ENCODE measurements at places on chromosomes 7 and 10.
A peak's percentile ranks its signal among the peaks of the same experiment; 100 is the strongest.

DNA sequence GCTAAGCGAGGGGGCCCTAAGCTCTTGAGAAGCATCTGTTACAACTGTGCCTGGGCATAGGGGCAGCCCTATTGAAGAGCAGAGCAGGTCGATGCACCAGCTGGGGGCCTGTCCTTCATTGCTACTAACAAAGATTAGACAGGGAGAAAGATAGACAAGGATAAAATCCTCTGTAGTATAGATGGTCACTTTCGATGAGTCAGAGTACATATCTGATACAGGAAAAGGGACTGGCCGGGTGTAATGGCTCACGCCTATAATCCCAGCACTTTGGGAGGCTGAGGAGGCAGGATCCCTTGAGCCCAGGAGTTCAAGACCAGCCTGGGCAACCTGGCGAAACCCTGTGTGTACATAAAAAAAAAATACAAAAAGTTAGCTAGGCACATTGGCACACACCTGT lies 13.6 kb downstream of the OPTN start:
- DNase-seq = no peak

DNA sequence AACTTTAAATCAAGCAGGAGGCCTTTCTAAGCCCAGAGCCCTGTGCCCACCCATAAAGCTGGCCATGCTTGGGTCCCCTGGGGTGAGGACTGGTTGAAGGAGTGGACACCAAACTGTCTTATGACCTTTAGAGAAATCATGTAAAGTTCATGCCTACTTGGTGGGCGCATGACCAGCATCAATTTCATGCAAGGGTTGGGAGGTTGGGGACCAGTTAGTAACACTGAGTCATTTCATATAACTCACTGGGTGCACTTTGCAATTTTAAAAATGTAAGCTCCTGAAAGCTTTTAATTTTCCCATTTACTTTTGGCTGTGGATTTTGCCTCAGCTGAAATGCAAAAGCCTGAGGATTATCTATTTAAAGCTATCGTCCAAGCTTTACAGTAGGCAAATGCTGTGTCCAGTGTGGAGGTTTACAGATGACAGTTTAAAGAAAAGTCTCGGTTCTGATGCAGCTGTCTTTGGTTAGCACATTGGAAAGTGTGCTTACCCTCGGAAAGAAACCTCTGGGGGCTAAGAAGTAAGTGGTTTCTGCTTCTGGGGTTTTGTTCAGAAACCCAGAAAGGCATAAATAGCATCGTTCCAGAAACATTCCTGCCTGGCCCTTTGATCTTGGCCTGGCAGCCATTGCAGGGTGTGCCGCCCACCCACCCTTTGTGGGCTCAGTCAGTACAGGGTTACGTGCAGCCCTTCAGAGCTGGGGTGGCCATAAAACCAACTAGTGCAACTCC lies 48.8 kb upstream of the CHST15 start:
- DNase-seq = no peak

- peak; percentile 54 for DNase-seq
Observed at GRCh38 chr7:139777133-139777891, 486 bp downstream of the HIPK2 start.

DNA sequence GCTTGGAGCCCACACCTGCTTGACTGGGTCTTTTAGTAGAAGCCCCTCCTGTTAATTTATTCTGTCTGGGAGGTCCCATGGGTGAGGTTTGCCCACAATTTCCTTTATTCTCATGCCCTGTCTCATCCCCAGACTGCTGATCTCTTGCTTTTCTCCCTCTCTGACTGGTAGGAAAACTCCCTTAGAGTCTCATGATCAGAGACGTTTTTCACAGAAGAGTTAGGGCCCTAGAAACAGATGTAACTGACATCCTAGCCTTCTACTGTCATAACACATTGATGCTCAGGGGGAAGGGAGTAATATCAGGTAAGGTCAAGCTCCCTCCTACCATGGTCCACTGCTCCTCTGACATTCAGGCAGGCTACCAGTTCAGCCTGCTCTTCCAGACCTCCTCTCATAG lies 43.7 kb upstream of the WASL start:
- no peak for DNase-seq

GRCh38 chr10:121516093-121516865 lies 82.0 kb downstream of the FGFR2 start:
- DNase-seq = no peak

- no peak for DNase-seq
Observed at GRCh38 chr7:76293407-76293901, 9.0 kb upstream of the HSPB1 start.

DNA sequence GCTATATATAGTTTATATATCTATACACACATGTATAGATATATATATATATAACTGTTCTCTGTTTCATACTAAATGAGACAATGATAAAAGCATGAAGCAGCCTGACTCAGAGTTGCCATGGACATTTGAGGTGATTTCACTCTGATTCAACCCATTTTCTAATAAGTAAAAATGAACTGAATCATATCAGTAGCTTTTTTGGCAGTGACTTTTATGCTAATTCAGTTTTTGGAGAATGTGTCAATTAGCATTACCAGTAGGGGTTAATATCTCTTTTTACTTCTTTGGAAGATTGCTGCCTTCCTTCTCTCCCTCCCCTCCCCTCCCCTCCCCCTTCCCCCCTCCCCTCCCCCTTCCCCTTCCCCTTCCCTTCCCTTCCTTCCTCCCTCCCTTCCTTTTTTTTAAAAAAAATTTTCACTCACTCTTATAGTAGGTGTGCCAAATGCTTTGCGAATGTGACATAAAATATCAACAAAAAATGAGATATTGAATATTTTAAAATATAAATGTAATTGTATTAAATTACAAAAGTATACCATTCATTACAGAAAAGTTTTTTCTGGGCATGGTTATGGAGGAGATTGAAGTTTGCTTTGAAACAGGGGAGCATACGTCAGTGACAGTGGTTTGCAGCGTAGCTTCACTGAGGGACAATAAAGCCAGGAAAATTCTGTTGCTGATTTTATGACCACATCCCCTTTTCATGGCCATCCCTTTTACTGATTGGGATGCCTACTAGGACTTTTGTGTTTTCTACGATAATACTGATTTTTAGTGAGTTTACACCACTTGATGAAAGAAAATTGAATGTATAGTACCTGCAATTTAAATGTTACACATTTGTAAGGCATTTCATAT lies 64.0 kb upstream of the KLF6 start:
- DNase-seq = no peak

DNA sequence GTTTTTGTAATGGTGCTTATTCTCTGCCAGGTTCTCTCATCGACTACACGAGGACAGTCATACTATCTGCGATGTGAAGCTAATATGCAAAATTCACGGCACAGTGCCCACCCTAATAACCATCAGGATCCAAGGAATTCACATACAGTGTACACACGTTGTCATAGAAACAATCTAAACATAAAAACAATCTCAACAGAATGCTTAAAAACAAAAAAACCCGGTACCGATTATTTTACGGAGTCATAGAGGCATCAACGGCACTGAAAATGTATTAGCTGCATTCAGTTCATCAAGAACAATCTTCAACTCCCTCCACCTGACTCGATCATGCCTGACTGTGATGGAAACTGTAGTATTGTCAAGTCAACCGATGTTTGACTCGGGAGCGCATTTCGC lies 628 bp downstream of the MRPS33 start:
- DNase-seq = no peak

- DNase-seq = no peak
Observed at GRCh38 chr10:388661-389045, 253.4 kb downstream of the ZMYND11 start.

GRCh38 chr7:99061001-99061776 lies 82.7 kb downstream of the SMURF1 start:
- DNase-seq = no peak

GRCh38 chr7:33750177-33750576 lies 155.2 kb upstream of the BMPER start:
- DNase-seq = no peak

GRCh38 chr10:79310200-79310865 lies 36.9 kb upstream of the PPIF start:
- no peak for DNase-seq

GRCh38 chr10:112126172-112126571 lies 57.4 kb downstream of the GPAM start:
- DNase-seq = no peak

DNA sequence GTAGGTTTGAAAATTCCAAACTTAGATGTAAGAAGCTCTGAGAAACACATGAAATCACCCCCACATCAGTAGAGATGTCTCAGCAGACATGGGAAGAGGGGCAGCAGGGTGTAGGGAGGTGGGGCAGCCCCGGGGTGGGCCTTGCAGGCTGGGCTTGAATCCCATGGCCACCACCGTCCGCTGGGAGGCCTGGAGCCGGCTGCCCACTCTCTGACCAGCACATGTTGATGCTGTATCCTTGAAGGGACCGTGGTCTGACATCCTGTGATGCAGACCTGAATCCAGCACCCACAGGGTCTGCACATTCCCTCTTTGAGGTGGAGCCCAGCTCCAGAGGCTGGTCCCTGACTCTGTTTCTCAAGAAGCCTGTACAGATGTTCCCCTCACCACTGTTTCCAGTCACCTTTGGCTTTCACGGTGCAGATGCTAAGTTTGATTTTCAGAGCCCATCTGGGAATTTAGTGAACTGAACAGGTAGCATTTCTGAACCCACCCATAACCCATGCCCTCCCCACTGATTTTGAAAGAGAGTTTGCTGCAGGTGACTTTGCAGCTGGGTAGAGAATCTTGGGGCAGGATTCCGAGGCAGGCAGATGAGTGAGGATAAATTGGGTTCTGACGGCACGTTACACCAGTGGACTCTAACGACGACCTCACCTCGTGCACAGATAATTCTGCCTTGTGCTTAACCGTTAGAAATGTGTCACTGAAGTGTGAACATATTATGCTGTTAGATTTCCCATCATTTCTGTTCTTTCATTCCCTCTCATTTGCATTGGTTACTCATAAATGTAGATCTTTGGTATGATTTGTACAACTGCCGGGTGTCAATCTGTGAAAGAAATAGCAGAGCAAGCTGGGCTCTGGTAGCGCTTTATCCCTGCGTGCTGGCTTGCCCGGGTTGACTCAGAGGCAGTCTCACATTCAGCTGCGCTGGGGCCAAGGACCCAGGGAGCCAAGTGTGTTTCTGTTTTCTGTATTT lies 45.7 kb downstream of the IKZF1 start:
- peak; percentile 73 for DNase-seq

DNA sequence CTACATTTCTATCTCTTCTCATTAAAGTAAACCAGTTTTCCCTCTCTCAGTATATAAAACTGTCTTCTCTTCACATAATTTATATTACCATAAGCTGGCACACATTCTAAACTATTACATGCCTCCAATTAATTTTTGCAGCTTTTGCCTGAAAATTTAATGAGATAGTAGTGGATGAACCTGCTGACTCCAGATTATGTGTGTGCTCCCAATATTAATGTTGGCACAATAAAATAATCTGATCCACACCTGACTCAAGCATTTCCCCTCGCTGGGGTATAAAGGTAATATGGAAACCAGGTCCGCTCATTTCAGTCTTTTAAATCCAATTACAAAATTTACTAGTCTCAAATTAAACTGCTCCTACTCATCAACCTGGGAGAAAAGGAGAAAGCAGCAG lies 63.4 kb downstream of the CTBP2 start:
- no peak for DNase-seq

- DNase-seq = no peak
Observed at GRCh38 chr10:4217653-4218052, 432.6 kb upstream of the KLF6 start.

DNA sequence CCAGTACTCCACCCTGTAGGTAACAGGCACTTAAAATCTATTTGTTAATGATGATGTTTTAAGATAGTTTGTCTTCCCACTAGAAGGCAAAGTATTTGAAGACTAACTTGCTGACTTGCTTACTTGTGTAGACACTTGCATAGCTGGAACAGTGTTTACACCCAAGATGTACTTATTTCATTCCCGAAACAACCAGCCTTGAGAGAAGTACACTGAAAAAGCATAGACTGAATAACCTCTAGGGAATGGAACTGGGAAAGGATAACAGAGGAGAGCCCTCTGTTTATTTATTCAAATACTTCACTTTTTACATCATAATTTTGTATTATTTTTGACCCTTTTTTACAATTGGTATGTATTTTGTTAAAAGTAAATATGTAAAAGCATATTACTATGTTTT lies 33.1 kb upstream of the TMEM26 start:
- DNase-seq = no peak

- DNase-seq = no peak
Observed at GRCh38 chr7:12827920-12828319, 140.5 kb downstream of the ARL4A start.

GRCh38 chr10:35885076-35885475 lies 243.0 kb upstream of the FZD8 start:
- DNase-seq = no peak

DNA sequence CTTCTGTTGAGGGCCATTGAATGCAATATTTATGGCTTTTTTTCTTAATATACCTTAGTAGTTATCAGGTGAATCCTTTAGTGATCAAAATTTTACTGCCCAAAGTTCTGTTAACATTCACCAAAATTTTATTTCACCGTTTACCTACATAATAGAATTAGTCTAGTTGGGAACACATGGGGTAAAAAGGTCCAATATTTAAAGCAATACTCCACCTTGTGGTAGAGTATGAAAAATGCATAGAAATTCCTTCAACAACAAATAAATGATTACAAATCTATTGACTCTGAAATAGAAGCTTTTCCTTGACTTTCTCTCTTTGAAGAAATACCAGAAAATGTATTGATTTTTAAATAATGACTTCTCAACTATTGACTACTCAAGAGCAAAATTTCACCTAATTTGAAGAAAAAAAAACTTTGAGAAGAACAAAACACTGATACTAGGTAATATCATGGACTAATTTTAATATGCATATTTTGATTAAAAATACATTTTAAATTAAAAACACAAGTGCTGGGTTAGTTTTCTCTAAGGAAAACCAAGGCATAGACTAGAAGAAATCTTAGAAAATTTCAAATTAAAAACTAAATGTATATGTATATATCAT lies 43.3 kb downstream of the POLR1F start:
- DNase-seq = peak; percentile 19

- DNase-seq = no peak
Observed at GRCh38 chr7:31020652-31021051, 31.5 kb upstream of the ADCYAP1R1 start.

DNA sequence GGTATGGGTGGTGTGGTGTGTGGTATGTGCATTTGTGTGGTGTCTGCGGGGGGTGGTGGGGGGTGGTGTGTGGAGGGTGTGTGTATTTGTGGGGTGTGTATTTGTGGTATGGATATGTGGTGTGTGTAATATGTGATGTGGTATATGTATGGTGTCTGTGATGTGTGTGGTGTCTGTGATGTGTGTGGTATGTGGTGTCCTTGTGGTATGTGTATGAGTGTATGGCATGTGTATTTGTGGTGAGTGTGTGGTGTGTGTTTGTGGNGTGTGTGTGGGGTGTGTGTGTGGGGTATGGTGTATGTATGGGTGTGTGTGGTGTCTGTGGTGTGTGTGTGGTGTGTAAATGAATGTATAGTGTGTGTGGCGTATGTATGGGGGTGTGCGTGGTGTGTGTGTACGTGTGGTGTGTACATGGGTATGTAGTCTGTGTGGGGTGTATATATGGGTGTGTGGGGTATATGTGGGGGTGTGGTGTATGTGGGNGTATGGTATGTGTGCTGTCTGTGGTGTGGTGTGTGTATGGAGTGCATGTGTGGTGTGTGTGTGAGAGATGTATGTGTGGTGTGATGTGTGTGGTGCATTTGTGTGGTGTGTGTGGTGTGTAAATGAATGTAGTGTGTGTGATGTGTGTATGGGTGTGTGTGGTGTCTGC lies 27.1 kb upstream of the CHST15 start:
- no peak for DNase-seq

GRCh38 chr7:123208793-123209192 lies 9.0 kb upstream of the SLC13A1 start:
- DNase-seq = no peak
